ENCODE measurements at places on chromosomes 16 and 17.

GRCh38 chr17:3438368-3438767, 4.7 kb upstream of the OR1E2 start:
- DNase-seq: no peak

DNA sequence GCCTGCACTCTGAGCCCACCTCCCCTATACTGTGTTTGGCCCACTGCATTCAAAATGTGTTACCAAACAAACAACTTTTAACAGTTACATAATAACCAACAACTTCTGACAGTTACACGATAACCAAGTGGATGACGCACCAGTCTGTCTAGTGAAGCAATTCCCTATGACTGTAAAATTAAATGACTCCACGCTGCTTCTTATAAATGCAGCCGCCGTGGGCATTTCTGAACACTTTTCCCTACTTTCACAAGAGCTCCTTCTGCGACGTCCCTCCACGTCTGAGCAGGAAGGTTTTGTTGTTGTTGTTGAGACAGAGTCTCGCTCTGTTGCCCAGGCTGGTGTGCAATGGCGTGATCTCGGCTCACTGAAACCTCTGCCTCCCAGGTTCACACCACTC, 27.6 kb downstream of the ZNF276 start:
- DNase-seq: no peak

DNA sequence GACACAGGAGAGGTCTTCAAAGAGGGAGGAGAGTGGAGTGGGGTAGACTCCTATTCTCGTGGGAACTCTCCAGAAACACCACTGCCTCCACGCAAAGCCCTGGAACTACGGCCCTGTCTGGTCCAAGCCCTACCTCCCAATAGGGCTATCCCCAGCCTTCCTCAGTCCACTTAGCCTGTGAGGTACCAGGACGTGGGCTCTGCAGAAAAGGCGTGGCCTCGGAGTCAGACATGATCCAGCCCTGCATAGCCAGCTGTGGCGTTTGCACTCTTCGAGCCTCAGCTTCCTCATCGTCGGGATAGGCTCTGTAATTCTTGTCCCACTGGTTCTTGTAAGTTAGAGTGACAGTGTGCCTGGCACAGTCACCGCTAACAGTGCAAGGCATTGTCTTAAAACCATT, 13.8 kb downstream of the ENDOV start:
- DNase-seq: no peak

DNA sequence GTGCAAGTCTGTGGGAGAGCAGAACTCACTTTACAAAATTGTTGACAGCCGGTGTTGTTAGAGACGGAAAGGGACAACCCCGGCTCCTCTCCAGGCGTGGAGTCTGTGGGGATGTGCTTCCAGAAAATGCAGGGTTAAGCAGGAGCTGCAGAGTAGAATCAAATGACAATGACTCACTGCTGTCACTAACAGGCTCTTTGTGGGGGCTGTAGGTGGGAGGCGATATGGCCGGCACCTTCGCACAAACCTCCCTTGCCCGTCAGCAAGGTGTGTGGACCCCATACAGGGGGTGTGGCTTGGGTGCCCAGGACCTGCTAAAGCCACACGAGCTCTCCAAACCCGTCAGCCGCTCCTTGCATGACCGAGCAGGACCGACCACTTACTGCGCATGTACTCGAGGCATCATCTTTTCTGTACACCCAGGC, 5.8 kb downstream of the PDK2 start:
- DNase-seq: no peak

- DNase-seq: no peak
Observed at GRCh38 chr17:81843713-81844326, 9.0 kb upstream of the PPP1R27 start.

DNA sequence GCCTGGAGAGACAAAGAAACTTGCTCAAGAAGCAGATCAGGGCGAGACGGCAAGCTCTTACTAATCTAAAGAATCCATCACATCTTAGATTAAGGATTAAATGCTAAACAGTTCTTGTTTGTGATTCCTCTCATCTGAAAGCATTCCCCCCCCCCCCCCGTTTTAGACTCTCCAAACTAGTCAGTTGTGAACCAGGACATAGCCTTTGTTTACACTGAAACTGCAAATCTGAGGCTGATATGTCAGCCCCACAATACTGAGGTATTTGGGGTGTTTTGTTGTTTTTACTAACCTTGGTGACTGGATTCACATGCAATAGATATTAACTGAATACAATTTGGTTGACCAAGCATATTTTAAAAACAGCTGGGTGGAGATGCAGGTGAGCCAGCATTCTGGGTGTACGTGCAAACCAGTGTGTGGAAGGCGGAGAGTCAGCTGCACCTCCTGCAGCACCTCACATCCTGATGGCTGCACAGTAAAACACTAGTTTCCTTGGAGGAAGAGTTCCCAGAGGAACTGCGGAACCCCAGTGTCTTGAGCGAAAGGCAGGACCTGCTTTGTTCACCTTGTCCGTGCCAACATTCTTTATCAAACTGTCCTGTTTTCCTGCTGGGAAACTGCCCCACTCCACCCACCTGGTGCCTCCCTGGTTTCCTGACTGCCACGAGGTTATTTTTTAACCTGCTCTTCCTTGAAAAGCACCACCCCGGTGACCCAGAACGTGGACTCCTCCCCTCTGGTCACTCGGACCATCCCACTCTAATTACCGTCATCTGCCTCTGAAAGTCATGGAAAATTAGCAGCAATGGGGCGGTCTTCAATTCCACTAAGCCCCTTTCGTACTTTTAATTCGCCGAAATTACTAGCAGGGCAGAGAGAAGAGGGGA, 1.2 kb upstream of the YPEL2 start:
- no peak for DNase-seq

DNA sequence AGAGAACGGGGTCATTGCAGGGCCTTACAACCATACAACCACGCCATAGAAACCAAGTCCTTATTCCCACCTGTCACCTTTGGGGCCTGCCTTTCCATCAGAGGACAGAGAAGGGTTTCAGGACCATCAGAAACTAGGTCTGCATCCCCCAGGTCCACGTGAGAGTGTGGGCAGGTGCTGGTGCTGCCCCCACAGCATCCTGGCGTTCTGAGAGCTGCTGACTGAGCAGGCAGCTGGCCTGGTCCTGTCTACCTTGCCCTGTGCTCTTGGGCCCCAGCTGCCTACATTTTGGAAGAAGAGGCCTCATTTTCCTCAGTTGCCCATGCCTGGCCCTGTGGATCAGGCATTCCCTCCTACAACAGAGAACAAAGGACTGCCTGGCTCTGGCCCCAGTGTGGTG, 21.6 kb downstream of the ZNF276 start:
- DNase-seq: no peak

GRCh38 chr17:65417406-65418221, 143.8 kb downstream of the AXIN2 start:
- DNase-seq: no peak

GRCh38 chr17:60442271-60443173, 20.2 kb downstream of the CHCT1 start:
- DNase-seq: no peak

GRCh38 chr16:15790458-15790857, 66.4 kb downstream of the MYH11 start:
- no peak for DNase-seq

DNA sequence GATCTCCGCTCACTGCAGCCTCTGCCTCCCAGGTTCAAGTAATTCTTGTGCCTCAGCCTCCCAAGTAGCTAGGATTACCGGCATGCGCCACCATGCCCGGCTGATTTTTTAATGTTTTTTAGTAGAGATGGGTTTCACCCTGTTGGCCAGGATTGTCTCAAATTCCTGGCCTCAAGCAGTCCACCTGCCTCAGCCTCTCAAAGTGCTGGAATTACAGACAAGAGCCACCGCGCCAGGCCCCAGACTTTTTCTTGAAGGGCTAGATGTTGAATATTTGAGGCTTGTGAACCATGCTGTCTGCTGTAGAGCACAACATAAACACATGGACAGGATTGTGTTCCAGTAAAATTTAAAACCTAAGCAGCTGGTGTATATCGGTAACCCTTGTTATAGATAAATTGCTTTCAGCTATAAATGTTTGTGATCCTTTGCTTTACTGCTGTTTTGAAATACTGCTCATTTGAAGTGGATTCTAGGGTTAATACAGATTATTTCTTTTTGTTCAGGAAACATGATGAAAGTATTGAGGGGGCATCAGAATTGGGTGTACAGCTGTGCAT, 12.4 kb downstream of the WSB1 start:
- DNase-seq: no peak

DNA sequence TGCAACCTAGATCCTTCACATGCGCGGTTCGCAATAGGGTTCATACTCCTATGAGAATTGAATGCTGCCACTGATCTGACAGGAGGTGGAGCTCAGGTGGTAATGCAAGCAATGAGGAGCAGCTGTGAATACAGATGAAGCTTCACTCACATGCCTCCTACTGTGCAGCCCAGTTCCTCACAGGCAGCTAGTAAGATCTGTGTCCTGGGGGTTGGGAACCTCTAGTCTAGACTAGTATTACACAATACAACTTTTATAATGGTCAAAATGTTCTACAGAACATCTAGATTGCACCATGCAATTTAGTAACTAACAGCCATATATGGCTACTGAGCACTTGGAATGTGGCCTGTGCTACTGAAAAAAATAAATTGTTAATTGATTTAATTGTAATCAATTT, 26.7 kb downstream of the ABCA5 start:
- DNase-seq: no peak

GRCh38 chr17:35660902-35661301, 70.5 kb upstream of the RASL10B start:
- DNase-seq: no peak

- no peak for DNase-seq
Observed at GRCh38 chr17:39678340-39679116, 9.3 kb downstream of the PGAP3 start.

DNA sequence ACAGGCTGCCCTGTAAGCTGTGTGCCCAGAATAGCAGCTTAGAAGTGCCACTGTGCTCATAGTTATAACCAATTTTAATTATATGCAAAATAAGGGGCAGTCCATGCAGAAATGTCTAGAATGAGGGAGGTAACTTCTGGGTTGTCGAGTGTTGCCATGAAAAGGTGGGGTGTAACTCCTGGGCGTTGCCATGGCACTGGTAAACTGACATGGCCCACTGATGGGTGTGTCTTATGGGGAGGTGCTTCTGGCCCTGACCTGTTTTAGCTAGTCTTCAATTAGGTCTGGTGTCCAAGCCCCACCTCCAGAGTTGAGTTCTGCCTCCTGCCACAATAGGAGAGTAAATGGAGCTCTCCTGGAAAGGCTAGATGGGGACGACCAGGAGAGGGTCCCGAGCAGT, 120.6 kb downstream of the SALL1 start:
- DNase-seq: no peak

DNA sequence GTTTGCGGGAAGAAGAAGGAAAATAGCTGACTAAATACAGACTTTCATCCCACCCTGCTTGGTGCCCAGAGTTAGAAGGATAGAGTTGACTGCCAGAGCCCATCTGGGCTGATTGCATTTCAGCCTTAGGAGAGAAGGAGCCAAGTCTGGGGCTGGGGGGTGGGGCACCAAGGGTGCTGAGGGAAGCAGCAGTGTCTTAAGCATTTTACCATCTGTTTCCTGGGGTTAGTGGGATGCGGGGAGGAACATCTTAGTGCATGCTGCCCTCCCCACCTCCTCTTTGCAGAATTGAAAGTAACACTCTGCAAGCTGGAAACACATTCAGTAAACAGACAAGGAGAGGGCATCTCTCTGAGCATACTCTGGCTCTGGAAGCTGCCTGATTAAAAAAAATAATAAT, 1.5 kb upstream of the ARL5C start:
- DNase-seq: no peak

GRCh38 chr17:18921485-18921884, 30.5 kb upstream of the SLC5A10 start:
- no peak for DNase-seq

DNA sequence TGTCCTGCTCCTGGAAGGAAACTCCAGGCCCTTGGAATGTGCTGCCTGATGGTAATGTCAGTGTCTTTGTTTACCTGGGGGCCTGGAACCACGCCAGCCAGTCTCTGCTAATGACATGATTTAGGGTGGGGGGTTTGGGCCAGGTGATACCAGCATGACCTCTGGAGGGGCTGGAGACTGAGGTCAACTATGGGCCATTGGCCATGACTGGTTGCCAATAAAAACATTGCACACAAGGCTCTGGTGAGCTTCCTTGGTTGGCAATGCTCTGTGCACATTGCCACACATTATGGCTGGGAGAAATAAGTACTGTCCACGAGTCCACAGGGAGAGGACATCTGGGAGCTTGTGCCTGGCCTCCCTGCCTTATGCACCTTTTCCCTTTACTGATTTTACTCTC, 52.5 kb downstream of the LITAF start:
- no peak for DNase-seq

DNA sequence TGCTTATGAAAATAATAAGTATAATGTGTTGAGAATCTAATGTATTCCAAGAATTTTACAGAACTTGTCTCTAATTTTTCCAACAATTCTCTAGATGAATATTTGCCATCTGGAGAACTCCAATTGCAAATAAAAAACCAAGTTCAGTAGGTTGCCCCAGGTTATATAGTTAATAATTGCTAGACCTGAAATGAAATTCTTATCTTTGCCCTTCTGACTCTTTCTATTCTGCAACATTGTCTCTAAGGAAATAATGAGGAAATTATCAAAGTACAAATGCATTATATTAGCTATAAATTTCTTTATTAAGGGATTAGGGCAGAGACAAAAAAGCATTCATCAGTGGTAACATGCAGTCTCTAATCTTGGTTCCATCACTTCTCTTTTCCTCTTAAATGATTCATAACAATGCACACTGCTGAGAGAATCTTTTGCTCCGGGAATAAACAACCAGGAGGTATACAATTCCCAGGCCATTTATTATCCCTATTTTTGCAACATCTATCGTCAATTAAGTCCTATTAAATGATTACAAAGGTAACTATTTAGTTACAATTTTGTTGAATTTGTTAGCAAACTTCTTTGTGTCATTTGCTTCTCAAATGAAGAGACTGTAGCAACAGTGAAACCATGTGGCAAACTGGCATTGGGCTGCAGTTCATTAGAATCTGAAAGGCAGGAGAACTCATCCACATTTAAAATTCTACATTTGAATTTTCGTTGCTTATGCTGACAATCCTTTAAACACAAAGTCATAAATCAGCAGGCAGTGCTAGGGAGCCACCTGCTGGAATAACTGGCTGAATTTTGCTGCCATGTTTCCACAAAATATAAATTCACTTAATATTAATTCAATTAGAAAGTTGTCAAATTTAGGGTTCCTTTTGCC, 349.6 kb downstream of the KIF2B start:
- no peak for DNase-seq

- no peak for DNase-seq
Observed at GRCh38 chr17:18933102-18934058, 18.6 kb upstream of the SLC5A10 start.

- no peak for DNase-seq
Observed at GRCh38 chr16:24996301-24996700, 18.9 kb downstream of the ARHGAP17 start.

GRCh38 chr17:60169921-60170817, 20.4 kb downstream of the CA4 start:
- no peak for DNase-seq

GRCh38 chr16:22813223-22813947, 577 bp upstream of the HS3ST2 start:
- DNase-seq: peak; percentile 4

- no peak for DNase-seq
Observed at GRCh38 chr17:11551442-11551841, 46.8 kb upstream of the DNAH9 start.

GRCh38 chr17:77804796-77805426, 153.6 kb upstream of the TNRC6C start:
- no peak for DNase-seq

- no peak for DNase-seq
Observed at GRCh38 chr16:86338403-86339115, 171.8 kb upstream of the FOXF1 start.

GRCh38 chr16:12485425-12485824, 318.3 kb downstream of the CPPED1 start:
- DNase-seq: no peak

GRCh38 chr17:79242873-79243602, 168.4 kb downstream of the ENGASE start:
- DNase-seq: no peak

Data from retinal pigment epithelial cell (primary cell).